ENCODE measurements at places on chromosomes 5 and 9.

- DNase-seq, result peak; percentile 78
Measured at GRCh38 chr5:149240354-149240998, 31.2 kb upstream of the AFAP1L1 start.

DNA sequence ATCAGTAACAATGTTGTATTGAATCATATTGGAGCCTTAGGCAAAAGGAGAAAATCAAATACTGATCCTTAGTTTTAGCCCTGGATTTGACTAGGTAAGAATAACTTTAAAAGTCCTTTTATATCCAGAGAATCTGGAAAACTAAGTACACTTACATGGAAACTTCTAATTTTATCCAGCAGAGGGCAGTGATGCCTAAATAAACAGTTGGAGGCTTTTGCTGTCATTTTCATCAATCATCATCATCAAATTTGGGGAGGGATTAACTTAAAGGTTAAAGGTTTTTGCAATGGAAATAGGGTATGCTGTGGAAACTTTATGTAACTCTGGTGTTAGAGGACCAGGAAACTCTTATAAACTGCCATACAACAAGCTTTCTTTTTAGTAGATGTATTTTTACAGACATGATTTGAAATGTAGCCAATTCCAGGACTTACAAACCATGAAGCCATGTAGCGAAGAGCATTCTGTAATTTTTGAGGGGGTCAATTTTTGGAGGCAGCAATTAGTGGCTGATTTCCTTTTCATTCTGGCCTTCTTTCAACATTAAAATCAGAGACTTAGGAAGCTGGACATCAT is 112.7 kb downstream of the OSTF1 start:
- no peak for DNase-seq

- DNase-seq, result no peak
Measured at GRCh38 chr9:126228111-126228780, 98.4 kb upstream of the MVB12B start.

DNA sequence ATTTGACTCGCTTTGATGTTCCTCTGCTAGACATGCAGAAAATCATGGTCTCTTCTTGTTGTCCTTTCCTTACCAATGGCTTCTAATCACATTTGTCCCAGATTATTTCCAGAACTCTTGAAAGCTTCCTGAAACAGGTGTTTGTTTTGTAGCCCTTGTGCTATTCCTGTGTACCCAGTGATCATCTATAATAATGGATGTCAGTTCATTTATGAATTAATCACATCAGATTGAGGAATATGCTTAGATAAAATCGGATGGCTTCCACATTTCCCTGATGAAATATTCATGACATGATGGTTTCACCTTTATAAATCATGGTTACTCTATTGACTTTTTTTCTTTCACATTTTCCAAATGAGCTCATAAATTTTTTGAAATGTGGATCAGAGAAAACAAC is 359.0 kb upstream of the DMAC1 start:
- no peak for DNase-seq

DNA sequence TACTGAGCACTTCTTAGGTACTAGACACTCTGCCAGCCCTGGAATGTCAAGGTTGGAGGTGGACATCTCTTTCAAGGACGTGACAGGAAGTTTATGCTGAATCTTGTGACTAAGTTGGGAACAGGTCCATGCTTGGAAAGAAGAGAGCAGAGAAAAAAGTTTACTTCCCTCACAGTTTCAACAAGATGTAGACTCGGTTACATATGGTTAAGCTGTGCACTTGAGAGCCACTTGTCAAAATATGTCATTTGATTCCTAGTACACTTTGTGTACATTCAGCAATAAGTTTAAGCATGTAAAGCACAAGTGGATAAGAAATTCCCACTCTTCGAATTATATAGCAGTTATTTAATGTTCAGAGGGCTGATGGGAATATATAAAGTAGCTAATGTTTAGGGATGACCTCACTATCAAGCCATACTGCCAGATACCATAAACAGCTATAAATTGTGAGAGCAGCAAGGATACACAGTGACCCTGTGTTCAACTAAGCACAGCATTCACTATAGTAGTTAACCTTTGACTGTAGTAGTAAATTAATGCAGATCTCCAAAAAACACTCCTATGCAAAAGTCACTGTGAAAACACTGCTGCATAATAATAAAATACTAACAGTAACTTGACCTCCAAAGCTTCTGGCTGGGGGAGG is 1944.6 kb upstream of the WWC1 start:
- DNase-seq, result no peak

- no peak for DNase-seq
Measured at GRCh38 chr5:67925511-67925910, 290.0 kb upstream of the PIK3R1 start.

- no peak for DNase-seq
Measured at GRCh38 chr9:100364013-100364412, 11.3 kb upstream of the TEX10 start.

GRCh38 chr9:4725706-4726442 is 15.1 kb downstream of the AK3 start:
- DNase-seq, result no peak

DNA sequence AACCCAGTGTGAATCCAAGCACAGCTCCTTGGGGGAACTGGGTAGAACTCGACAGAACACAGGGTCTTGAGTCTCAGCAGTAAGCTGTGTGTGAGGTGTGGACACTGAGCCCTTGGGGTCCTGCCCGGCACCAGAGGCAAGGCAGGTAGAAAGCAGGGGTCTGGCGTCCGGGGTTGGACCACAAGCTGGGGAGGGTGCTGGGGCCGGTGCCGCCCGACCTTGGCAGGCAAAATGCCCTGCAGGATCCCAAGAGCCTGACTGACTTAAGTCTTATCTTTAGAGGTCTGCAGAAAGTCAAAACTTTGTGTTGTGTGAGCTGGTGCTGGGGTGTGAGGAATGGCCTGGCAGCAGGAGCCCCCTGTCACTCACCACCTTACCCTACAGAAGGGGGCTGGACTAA is 49.3 kb downstream of the HABP4 start:
- DNase-seq, result no peak

DNA sequence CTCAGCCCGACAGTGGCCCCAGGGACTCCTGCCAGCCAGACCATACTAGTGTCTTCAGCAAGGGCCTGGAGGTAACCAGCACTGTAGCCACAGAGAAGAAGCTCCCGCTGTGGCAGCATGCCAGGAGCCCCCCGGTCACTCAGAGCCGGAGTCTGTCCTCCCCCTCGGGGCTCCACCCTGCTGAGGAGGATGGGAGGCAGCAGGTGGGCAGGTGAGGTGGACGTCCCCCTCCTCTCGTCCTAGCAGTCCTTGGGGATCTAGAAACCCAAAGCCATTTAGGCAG is 28.0 kb upstream of the LRRC14B start:
- no peak for DNase-seq

- DNase-seq, result no peak
Measured at GRCh38 chr5:138824924-138825863, 49.9 kb downstream of the LRRTM2 start.

- DNase-seq, result no peak
Measured at GRCh38 chr9:106310782-106311181, 552.2 kb upstream of the ZNF462 start.

Measured in stimulated activated naive CD4-positive, alpha-beta T cell treated with Interleukin-2 at 50 U/mL for 16 hours (primary cell).